Endothelial cell of umbilical vein (primary cell): ENCODE measurements at places on chromosomes 2 and 18. TPM values are rescaled to one million over a fixed set of nuclear protein-coding genes. Genes with fewer than 3 reads are reported as not detected.
A peak's percentile ranks its signal among the peaks of the same experiment; 100 is the strongest.

DNA sequence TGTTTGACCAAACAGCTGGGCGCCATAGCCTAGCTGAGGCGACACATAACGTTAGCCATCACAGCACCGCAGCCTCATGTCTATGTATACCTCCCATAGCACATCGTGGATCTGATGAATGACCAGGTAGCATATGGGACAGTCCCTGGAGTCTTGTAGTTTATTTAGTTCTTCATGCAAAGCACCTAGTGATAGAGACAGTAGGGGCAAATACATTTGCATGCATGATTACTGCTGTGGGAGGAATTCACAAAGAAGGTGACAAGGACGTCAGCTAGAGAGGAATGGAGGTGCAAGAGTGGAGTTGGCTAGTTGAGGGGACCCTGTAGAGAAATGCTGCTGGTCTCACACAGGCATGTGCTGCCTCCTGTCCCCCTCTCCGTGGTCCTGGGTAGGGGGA, 478.9 kb upstream of the HS6ST1 start:
- DNase-seq, result no peak

DNA sequence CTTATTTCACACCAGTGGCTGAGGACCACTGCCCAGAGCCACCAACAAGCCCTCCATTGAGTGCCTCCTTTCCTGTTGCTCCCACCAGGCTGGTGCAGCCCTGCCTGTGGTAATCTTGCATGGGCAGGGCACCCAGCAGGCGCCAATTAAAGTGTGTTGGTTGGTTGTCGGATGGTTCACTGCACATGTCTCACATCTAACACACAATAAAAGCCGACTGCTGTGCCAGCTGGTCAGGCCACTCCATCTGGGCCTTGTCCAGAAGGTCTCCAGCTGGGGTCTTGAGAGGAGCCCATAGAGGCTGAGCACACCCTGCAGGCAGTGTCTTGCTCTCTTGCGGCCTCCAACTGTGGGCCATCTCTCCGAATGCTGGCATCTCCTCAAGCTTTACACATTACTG, 494.8 kb upstream of the KLHL29 start:
- no peak for DNase-seq

GRCh38 chr2:30981510-30981909, 156.7 kb downstream of the GALNT14 start:
- no peak for DNase-seq

Gene DDX18
- total RNA-seq, result 47.8 and 50.4 TPM in 2 replicates

- DNase-seq, result no peak
These were observed 195.7 kb downstream of the MTCL1 start for GRCh38 chr18:8901019-8901418.

Gene UCN
- total RNA-seq, result 0.75 TPM in 1 of 2 replicates, not detected in the other

DNA sequence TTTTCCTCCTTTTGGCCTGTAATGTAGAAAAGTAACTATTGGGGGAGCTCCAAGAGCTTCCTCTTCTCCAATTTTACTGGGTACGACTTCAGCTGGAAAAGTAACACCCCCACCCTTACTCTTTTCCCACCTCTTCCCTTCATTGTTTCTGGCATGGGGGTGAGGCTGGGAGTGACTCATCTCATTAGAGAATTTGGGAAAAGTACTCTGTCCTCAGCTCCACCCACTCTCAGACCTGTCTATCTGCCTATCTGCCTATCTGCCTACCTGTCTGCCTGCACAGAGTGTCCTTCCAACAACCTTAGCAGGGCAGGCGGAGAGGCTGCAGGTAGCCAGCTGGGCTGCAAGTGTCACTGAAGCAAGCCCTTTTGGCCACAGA, 93.6 kb downstream of the EPHA4 start:
- peak; percentile 32 for DNase-seq

Gene KLHL14
- total RNA-seq, result not detected in 2 replicates

Gene CD302
- total RNA-seq, result 10.6 and 11.5 TPM in 2 replicates

GRCh38 chr2:149160701-149161217, 122.3 kb downstream of the LYPD6B start:
- DNase-seq, result no peak

DNA sequence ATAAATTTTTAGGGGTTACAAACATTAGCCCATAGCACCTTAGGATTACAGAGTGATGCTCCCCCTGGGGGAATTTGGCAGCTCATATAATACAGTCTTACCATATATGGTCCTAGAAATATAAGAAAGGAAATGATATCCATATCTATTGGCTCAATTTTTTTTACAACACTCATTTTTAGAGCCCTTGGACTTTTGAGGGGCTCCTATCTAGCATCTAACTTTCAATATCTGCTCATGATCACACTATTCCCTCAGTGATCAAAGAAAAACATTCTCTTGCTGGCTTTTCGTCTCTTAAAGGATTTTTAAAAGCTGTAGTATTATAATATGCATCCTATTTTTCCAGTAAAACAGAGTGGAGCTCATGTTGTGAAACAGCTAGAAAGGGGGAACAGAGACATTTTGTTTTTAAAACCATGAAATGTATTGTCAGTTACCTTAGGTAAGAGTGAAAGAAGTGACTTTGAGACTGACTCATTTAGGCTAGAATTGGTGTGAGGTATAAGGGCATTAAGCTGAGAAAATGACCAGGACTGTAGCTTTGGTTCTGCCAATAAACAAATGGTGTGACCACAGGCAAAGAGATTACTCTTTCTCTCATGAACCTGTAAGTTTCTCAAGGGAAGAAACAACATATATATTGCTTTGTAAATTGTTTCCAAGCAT, 65.8 kb downstream of the ALPK2 start:
- no peak for DNase-seq

Gene IGFBP2
- 212 and 229 TPM in 2 replicates for total RNA-seq

- DNase-seq, result no peak
These were observed 5.8 kb upstream of the OSBPL6 start for GRCh38 chr2:178188466-178188865.

DNA sequence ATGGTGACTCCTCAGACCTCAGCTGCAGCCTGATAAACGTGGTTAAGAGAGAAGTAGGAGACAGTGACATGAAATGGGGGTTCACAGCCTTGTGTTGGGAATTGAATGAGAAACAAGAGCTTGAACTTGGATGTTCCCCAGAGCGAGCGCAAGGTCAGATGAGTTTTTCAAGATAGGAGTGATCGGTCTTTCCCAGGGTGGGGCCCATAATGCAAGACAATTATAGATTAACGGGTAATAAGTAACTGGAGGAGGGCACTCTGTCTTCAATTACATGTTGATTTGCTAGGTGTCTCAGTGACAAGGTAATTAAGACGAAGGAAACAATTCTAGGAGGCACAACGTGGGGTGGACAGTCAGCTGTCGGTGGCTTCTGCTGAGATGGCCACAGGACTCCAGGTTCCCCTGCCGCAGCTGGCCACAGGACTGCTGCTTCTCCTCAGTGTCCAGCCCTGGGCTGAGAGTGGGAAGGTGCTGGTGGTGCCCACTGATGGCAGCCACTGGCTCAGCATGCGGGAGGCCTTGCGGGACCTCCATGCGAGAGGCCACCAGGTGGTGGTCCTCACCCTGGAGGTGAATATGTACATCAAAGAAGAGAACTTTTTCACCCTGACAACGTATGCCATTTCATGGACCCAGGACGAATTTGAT, at the start of gene UGT1A5:
Gene UGT1A5, plus strand, starts transcription at position 297 of the 651 bp plus-strand sequence. Its CDS starts 85 bp downstream, at position 382.
- no peak for DNase-seq

DNA sequence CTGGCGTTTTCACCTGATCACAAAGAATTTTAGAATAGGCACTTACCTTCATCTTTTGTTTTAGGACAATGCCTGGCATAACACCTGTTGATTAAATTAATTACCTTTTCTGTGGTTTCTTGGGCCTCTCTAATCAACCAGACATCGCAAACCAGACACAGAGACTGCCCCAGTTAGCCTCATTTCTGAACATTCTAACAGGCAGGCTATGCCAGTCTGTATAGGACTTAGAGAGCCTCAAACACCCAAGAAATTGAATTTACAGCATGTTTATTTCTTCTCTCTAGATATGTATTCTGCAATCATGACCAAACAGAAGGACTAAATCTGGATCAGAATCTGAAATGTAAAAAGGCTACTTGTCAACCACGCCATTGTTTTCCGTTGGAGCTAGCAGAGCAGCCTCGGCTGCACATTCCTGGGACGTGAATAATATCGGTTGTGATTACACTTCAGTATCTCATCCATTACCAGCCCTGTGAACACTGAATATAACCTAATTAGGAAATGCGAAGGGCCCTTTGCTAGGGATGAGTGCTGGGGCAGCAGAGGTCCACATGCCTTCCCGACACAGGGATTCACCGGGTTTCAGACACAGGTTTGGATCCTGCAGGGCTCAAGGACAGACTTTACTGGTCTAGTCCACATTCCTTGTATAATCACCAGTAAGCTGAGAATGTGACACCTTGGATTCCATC, 17.5 kb upstream of the CDC42EP3 start:
- DNase-seq, result peak; percentile 50

- no peak for DNase-seq
These were observed 153.6 kb upstream of the ARHGAP28 start for GRCh38 chr18:6575908-6576307.

- peak; percentile 32 for DNase-seq
These were observed 8.2 kb downstream of the ADAM17 start for GRCh38 chr2:9547262-9547991.

DNA sequence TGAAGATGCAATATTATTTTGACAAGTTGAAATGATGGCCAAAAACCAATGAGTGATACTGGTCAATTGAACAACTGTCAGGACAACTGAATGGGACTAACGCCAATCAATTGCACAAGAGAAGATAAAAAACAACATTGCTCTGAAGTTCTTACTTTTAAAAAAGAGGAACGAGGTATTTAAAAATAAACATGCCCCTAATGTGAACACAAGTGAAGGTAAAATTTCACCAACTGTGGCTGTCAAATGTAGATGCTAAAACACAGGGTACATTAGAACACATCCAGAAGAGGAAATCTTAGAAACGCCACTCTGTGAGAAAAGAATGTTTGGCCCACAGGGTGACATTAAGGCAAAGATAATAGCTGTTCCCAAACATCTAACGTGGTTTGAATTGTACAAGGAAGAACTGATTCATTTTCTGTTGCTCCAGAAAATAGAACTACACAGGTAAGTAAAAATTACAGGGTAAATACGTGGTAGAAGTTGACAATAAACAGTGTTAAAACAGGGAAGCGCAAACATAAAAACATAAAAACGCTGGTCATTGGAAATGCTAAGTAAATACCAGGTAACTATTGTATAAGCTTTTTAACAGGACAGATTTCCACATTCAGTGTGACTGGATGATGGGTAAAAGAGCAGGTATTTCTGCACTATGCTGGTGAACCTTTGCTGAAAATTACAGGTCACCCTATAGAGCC, 20.3 kb downstream of the LONRF2 start:
- no peak for DNase-seq

DNA sequence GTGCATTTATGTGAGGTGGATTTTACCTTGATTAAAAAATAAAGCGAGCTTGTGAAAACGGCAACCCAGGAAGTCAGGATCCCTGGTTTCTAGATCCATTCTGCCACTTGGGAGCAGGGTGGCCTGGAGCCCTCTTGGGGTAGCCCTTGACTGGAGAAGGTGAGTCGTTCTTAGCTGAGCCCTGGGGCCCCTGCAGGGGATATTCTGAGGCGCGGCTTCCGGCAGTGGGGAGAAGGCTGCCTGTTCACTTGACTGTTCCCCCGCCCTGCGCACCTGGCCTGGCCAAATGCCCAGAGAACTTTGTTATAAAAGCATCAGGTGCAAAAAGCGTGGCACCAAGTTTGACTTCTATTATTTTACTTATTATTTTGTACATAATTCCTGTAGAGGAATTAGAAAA, 221.9 kb downstream of the DYSF start:
- DNase-seq, result no peak
